ENCODE measurements at places on chromosomes 1 and 21. TPM values are rescaled to one million over a fixed set of nuclear protein-coding genes. Genes with fewer than 3 reads are reported as not detected.

DNA sequence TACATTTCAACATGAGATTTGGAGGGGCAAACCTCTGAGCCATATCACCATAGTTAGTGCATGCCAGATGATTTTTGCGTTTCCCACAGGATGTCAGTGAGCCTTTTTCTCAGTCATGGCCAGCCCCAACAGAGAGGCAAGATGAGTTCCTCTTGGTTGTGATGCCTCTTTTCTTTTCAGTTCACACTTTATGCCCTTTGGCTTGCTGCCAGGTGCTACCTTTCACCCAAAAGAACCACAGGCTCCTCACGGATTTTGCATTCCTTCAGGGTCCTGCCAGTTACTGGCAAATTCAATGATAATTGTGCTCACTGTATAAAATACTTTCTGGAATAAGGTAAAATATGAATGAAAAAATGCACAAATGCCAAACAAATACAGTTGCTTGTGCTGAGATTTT lies 411.3 kb downstream of the KIF26B start:
- DNase-seq = no peak
- H3K27me3 ChIP-seq = peaks cover 11% of the 10 kb centered on the region
- no peaks in the 10 kb centered on the region for H3K36me3 ChIP-seq

The TNFRSF1B gene
- total RNA-seq = 16.2 TPM

DNA sequence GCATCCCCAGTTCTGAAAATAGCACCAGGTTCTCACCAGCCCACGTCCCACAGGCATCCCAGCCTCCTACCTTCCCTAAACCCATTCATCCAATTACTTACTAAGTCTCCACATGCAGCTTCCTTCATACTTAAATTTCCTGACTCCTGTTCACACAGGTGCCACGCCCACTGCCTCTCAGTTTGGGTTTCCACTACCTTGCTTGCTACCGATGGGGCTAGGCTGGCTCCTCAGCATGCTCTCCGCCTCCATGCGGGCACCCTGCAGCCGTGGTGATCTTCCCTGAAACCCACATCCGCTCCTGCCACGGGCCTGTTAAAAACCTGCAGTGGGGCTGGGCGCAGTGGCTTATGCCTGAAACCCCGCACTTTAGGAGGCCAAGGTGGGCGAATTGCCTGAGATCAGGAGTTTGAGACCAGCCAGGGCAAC lies 70.4 kb upstream of the ANGPTL1 start:
- H3K27me3 ChIP-seq = no peaks in the 10 kb centered on the region
- H3K36me3 ChIP-seq = no peaks in the 10 kb centered on the region
- H3K27ac ChIP-seq = no peak overlapping the region
- H3K4me1 ChIP-seq = peaks cover 30% of the 10 kb centered on the region

GRCh38 chr21:21712748-21713520 lies 714.7 kb downstream of the NCAM2 start:
- no peak for DNase-seq
- no peak overlapping the region for H3K4me3 ChIP-seq
- H3K4me1 ChIP-seq = no peaks in the 10 kb centered on the region
- H3K27me3 ChIP-seq = no peaks in the 10 kb centered on the region
- no peak overlapping the region for H3K27ac ChIP-seq

DNA sequence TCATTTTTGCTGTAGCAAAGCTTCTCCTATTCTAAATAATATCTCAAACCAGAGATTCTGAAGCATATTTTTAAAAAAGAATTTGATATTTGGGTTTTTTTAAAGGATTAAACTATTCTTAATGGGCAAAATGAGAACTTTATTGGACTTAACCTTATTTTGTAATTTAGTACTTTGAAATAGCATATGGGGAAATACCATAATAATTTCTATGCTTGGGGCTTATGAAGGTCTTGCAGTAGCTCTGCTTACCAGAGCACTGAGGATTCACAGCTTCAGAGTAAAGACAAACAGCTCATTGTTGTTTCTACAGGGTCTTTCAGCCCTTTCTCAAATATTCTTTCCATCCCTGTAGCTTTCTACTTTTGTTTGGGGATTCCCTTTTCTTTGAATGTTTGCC lies 111.2 kb upstream of the ZNF648 start:
- peaks cover 35% of the 10 kb centered on the region for H3K4me1 ChIP-seq
- H3K4me3 ChIP-seq = no peak overlapping the region
- no peak for DNase-seq
- no peaks in the 10 kb centered on the region for H3K27me3 ChIP-seq
- no peak overlapping the region for H3K27ac ChIP-seq

- no peaks in the 10 kb centered on the region for H3K36me3 ChIP-seq
- peaks cover 45% of the 10 kb centered on the region for H3K27me3 ChIP-seq
- no peak overlapping the region for H3K4me3 ChIP-seq
- H3K4me1 ChIP-seq = no peaks in the 10 kb centered on the region
- H3K27ac ChIP-seq = no peak overlapping the region
These were observed 303.1 kb upstream of the RUNX1 start for GRCh38 chr21:35352066-35352770.

Data from left ventricle myocardium inferior (tissue), 1 donor.